ENCODE measurements at places on chromosomes 7 and 10.

DNA sequence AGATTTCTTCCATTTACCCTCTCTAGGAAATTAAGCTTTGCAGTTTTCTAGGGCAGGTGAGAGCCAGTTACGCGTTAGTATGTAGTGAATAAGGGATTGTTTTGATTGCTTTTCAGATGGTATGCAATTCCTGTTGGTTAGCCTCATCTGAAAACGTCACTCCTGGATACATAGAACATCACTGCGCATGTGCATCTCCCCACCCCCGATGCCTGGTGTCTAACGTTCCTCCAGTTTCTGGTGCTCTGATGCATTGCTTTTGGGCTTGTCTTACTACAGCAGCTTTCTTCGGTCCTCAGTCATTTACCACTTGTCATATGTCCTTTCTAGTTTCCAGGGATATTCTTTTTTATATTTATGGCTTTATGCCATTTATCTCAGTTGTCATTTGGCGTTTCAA, 22.5 kb downstream of the MLLT10 start:
- DNase-seq = no peak

- DNase-seq = peak; percentile 22
Observed at GRCh38 chr7:23928418-23928775, 218.4 kb downstream of the STK31 start.

DNA sequence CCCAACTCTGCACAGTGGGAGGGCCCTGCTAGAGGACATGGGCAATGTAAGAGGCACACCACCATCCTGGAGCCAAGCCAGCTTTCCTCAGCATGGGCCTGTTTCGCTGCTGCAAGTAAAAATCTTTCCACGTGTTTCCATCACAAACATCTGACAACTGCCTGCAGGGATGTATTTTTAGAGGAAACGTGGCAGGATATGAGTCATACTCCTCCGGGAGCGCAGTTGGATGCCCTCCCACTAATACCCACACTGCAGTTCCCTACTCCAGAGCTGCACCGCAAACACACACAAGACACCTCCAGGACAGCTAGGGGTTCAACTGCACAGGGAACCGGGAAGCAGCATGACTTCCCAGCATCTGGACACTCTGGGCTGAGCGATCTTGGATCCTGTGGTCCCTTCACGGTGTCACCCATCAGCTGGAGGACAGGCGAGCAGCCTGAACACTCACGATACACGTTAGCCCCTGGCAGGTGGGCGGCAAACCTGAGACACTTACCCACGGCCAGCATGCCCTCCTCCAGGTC, 26.1 kb downstream of the PLAC9 start:
- peak; percentile 90 for DNase-seq

DNA sequence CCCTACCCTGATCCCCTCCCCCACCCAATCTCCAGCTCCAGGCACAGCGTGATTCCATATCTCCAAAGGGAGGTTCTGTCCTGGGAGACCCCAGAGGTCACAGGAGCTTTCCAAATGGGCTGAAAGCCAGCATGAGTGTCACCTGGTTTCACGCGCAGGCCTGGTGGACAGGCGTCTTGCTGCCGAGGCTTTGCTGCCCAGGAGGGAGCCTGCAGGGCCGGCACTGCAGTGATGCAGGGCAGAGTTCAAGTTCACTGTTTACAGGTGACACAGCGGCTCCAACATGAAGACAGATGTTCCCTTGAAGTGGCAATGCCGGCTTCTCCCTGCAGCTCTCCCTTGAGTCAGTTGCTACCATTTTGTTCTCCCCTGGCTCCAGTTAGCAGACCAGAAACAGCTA, 104.3 kb downstream of the TCERG1L start:
- no peak for DNase-seq

- DNase-seq = no peak
Observed at GRCh38 chr7:117835016-117835664, 38.1 kb downstream of the CTTNBP2 start.

DNA sequence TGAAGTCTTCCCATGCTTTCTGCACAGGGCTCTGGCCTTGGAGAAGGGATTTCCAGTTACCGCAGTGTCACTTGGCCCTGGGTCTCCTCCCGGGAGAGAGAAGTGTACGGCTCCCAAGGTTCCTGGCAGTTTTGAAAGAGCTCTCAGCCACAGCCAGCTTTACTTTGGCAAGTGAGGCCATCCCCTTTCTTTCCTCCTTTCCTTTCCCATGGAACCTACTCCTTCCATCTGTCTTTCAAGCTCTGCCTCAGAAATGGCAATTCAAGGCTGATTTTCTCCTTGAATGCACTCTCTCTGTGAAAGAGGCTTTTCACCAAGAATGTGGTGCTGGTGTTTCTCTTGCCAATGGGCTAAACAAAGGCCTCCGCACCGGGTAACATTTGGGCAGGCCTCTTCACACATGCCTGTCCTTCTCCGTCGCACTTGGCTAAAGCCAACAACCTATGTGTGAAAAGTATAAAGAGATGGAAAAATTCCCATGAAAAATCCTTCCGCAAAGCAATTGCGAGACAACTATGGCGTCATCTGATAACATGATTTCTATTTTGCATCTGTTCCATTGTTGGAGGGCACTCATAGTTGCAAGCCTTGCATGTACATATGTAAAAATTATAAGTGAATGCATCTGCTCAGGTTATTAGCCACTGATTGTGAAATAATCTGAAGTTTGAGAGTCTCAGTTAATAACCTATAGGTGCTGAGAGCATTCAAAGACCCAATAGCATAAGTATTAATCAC, 125.4 kb downstream of the PFKFB3 start:
- DNase-seq = no peak

- no peak for DNase-seq
Observed at GRCh38 chr7:2233926-2234325, 1.2 kb upstream of the MAD1L1 start.

- no peak for DNase-seq
Observed at GRCh38 chr7:36736899-36737211, 12.6 kb upstream of the AOAH start.

GRCh38 chr7:98323597-98324322, 42.3 kb downstream of the BRI3 start:
- DNase-seq = peak; percentile 60

DNA sequence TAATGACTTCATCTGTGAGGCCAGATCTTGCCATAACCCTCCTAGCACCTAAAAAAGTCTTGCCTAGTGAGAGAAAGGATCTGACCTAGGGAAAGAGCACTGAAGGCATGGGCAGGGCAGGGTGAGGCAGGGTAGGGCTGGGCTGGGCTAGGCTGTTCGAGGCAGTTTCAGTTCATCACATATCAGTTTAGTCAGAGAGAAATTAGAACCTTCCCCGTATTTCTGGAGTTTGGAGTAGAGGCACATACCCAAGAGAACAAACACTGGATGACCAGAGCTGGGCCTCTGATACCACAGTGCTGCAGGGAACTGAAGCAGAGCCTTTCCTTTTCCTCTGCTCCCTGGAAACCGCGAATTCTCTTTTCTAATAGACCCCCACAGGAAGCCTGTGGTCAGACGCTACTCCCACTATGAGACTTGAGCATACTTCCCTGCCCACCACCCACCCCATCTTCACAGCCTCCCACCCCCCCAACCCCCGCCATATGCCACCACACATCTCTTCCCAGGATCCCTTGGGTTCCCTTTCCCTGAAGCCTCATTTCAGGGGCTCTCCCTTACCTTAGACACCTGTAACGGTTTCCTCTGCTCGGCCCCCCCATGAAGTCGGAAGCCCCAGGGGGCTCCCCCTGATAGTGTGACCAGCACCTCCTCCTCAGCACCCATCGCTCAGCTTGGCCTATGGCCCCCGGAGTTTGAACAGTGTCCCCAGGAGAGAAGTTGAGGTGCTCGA, 406 bp downstream of the SYNPO2L start:
- no peak for DNase-seq

GRCh38 chr7:105790996-105791395, 85.4 kb downstream of the ATXN7L1 start:
- DNase-seq = no peak

DNA sequence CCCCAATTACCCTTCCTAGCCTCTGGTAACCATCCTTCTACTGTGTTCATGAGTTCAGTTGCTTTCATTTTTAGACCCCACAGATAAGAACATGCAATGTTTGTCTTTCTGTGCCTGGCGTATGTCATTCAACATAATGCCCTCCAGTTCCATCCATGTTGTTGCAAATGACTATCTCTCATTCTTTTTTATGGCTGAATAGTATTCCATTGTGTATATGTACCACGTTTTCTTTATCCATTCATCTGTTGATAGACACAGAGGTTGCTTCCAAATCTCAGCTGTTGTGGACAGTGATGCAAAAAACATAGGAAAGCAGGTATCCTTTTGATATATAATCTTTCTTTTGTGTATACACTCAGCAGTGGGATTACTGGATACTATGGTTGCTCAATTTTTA, 51.2 kb downstream of the RAPGEF5 start:
- no peak for DNase-seq

DNA sequence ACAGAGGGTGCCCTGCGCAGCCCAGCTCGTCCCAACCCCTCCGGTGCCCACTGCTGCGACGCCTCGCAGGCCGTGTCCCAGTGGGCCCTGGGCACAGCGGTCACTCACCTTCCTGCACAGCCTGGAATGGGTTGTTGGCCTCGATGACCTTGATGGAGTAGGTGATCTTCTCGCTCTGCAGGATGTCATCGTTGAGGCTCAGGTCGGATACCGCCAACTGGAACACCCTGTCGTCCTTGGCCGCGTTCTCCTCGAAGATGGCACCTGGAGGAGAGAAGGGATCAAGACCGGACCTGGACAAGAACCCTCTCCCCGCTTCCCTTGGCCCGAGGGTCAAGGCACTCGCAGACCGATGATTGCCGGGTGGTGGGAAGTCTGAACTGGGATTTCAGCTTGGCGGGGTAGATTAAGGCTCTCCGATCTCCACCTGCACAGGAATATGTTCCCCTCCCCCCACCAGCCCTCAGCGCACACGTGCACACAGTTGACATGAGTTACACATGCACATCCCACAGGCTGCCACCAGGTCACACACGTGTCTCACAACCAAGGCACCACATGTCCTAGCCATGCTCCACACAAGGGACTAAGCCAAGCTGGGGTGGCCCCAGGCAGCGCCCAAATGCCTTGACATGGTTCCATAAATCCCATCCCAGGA, 2.6 kb downstream of the GRID1 start:
- peak; percentile 18 for DNase-seq

GRCh38 chr7:30988351-30989005, 24.7 kb downstream of the GHRHR start:
- no peak for DNase-seq

DNA sequence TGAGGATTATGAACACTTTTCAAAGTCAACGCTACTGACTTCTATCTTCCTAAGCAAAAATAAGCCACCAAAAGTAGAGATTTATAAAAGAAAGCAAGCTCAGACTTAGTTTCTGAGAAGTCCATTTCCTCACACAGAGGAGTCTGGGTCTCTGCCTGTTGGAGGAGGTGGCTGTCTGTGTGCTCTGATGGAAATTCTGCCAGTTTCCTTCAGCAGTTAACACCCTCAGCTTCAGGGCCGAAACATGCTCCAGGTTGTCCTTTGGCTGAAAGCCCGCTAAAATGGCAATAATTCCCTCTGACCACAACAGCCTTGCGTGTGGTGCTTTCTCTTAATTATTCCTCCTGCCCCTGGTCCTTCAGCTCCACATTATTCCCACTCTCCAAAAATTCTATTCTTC, 127.8 kb upstream of the LAMB4 start:
- DNase-seq = no peak

GRCh38 chr10:85598646-85599045, 767.9 kb downstream of the GRID1 start:
- DNase-seq = no peak

DNA sequence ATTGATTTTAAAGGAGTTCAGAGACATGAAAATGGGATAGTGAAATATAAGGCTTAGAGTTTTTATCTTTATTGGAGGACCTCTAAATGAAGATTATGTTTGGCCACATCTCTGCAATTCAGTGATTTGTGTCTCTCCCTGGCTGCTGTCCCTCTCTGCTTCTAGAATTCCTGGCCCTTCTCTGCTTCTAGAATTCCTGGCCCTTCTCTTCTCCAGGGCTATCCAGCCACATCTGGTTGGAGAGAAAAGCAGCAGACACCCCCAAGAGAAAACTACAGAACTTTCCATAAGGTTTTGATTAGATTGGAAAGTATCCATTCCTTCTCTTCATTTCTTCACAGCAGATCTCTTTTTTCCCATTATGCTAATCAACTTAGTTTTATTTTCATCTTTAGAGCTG, 135.5 kb downstream of the NPY start:
- peak; percentile 64 for DNase-seq

DNA sequence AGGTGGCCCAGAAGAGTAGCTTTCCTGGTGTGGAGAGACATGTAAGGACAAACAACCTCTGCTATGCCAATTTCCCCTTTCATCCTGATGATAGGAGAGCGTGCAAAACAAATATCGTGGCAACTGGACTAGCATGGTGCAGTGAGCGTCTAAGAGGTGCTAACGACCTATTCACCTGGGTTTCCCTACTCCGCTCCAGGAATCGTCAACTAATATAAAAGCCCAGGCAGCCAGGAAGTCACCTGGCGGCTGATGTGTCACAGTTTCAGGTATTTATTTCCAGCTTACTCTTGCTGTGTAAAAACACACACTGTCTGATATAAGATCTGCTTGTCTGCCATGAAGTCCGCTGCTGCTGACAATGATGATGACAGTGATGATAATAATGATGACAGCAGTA, 56.5 kb upstream of the EFCAB10 start:
- DNase-seq = no peak

DNA sequence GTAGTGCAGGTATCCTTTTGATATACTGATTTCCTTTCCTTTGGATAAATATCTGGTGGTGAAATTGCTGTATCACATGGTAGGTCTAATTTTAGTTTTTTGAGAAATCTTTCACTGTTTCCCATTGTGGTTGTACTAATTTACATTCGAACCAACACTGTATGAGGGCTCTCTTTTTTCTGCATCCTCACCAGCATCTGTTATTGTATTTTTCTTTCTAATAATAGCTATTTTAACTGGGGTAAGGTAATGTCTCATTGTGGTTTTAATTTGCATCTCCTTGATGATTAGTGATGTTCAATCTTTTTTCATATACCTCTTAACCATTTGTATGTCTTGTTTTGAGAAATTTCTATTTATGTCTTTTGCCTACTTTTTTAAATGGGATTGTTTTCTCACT, 335.4 kb upstream of the MTPN start:
- no peak for DNase-seq

DNA sequence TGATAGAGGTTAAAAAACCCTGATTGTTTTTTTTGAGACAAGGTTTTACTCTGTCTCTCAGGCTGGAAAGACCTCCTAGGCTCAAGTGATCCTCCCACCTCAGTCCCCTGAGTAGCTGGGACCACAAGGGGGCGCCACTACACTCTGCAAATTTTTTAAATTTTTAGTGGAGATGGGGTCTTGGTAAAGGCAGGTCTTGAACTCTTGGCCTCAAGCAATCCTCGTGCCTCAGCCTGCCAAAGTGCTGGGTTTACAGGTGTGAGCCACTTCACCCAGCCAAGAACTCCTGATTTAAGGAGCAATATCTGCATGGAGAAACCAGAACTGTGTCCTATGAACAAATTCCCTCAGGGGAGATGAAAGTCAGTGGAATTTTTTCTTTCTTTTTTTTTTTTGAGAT, 7.3 kb upstream of the KLHDC10 start:
- peak; percentile 47 for DNase-seq

- DNase-seq = no peak
Observed at GRCh38 chr7:19128856-19129255, 11.4 kb upstream of the TWIST1 start.

GRCh38 chr10:79947787-79948424, 999 bp downstream of the SFTPD start:
- no peak for DNase-seq

Measured in right hindlimb (tissue), 1 donor.